ENCODE measurements at places on chromosomes 1 and 21.

DNA sequence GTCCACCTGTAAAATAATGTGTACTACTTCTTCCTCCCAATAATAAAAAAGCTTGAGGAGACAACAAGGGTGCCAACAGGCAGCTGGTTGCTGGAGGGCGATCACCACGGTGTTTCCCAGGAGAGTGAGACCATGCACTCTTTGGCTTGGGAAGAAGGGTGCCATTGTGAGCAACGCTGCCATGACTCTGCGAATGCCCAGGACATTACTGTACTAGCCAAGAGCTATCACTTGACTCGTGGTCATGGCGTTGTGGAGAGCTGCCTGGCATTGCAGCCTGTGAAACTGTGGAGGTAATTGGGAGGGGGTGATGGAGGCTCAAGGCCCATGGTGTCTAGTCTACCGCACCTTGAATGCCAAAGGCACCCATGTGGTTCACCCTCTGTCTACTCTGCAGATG lies 14.6 kb upstream of the PRMT2 start:
- no peak for DNase-seq

DNA sequence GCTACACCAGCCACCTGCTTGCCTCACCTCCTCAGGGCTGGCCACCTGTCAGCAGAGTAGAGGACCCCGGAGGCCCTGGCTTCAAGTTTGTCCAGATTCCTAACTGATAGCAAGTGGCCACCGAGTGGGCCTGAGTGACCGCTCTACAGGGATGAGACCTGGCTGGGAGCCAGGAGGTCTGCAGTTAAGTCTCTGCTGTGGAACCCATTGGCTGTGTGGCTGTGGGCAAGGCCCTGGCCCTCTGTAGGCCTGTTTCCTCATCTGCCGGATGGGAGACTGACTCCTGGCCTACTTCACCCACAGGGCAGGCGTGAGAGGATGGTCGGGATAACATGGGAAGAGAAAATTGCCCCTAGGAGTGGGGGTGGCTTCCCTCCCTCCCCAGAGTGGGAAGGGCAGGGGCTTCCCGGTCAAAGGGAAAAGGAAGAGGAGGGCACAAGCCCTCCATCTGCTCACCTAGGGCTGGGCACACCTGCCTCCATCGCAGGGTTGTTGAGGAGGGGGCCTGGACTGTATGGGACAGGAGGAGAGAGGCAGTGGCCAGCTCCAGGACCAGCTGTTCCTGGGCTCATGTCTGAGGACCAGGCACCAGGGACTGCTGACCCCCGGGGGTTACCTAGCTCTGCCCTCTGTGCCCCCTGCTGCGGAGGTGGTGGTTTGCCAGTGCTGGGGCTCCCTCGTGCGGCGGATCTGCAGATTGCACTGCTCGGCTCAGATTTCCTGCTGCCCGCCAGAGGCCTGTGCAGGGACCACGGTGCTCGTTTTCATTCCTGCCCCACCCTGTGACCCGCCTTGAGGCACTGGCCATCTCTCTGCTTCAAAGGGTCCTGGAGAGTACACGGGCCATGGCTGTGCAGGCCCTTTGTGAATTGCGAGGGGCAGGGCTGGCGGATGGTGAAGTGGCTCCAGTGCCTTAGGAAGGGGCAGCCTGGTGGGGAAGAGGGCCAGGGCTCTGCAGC lies 9.1 kb upstream of the MTFR1L start:
- peak; percentile 70 for DNase-seq

DNA sequence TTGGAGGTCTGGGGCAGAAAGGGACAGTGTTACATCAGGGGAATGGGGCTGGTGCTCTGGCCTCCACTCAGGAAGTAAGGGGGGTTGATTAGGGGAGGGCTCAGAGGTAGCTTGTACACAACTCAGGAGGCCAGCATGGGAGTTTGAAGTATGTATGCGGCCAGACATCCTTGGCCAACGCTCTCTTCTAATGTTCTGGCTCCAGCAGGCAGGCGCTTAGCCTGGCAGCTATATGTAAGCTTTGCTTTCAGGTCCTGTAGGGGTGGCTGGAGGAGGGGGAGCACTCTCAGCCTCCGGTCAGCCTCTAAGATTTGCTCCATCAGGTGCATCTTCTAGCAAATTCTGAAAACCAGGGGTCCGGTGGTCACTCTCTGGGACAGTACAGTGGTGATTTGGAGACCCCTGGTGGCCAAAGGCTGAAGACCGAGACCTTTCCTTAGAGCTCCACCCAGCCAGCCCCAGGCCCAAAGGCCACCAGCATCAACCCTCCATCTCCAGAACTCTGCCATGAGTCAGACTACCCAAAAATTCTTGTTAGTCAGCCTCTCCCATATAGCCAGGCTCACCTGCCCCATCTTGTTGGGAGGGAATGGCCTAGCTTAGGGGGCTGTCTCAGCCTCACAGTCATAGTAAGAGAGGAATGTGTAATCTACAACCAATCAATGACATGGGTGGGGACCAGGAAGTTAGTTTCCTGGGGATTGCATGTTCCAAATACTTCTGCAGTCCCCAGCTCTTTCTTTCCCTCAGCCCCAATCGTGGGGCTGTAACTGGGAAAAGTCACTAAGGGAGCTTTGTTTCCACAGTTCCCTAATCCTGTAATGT lies 9.7 kb upstream of the COL8A2 start:
- DNase-seq: no peak

- no peak for DNase-seq
Measured at GRCh38 chr1:40932006-40932405, 47.5 kb upstream of the CTPS1 start.

- no peak for DNase-seq
Measured at GRCh38 chr1:3819771-3820200, 23.5 kb upstream of the LRRC47 start.

DNA sequence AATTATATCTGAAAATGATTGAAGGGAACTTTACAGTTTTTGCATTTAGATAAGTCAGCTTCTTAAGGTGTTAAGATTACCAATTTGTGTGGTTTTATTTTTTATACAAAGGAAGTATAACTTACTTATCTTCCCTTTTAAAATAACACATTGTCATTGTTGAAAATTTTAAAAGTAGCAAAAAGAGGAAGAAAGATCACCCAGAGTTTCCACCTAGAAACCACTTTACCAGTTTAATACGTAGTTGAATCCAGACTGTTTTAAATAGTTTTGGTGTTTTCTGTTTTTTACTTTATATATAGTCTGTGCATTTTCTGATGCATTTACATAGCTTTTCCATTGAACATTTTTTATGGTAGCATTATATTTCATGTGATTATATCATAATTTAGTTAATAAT lies 6.1 kb downstream of the CCDC18 start:
- no peak for DNase-seq

- no peak for DNase-seq
Measured at GRCh38 chr1:29592261-29592615, 355.9 kb downstream of the PTPRU start.

GRCh38 chr1:91979383-91979782 lies 30.2 kb downstream of the BRDT start:
- DNase-seq: no peak

- no peak for DNase-seq
Measured at GRCh38 chr1:1073743-1074587, at the start of gene RNF223. TSS of gene RNF223 (minus strand) at chr1:1074306. CDS start at chr1:1072566, 1,740 bp downstream.

DNA sequence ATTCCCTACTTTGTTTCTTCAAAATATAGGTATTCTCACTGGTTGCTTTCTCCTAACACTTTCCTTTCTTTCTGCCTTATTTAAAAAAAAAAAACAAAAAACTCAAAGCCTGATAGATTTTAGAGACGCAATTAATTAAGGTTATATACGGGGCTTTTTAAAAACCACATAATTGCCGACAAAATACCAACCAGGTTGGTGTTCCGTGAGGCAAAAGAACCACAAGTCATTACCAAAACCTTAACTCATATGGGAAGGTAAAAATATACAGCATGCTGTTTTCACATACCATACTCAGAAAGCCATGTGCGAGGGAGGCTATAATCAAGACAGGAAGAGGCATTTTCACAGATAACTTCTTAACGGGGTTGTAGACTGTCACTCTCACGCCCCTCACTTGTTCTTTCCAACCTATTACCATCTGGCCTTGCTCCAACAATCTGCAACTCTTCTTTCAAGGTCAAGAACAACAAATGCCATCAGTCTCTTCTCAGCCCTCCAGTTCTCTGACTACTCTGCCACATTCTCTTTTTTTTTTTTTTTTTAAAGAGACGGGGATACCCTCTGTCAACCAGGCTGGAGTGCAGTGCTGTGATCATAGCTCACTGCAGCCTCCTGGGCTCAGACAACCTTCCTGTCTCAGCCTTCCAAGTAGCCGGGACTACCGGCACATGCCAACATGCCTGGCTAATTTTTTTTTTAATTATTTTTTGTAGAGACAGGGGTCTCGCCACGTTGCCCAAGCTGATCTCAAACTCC lies 102.6 kb downstream of the APP start:
- DNase-seq: no peak

DNA sequence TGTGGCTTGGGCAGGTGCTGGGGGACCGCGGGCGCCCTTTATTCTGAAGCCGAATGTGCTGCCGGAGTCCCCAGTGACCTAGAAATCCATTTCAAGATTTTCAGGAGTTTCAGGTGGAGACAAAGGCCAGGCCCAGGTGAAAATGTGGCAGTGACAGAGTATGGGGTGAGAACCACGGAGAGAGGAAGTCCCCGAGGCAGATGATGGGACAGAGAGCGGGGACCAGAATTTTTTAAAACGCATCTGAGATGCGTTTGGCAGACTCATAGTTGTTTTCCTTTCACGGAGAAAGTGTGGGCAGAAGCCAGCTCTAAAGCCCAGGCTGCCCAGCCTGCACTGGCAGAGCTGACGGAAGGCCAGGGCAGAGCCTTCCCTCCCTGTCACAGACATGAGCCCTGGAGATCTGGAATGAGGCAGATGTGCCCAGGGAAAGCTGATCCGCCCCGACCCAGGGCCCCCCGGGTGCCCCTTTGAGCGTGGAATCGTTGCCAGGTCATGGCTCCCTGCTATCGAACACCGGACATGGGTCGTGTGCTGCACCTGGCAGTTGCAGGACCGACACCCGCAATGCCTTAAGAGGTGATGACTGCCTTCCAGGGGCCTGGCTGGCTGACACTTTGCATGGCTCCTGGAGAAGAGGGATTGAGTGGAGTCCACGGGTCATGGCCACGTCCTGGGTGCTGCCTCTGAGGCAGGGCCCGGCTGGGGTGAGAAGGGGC lies 6.5 kb upstream of the SLX9 start:
- no peak for DNase-seq

- DNase-seq: no peak
Measured at GRCh38 chr1:216750031-216750627, 26.9 kb upstream of the ESRRG start.

DNA sequence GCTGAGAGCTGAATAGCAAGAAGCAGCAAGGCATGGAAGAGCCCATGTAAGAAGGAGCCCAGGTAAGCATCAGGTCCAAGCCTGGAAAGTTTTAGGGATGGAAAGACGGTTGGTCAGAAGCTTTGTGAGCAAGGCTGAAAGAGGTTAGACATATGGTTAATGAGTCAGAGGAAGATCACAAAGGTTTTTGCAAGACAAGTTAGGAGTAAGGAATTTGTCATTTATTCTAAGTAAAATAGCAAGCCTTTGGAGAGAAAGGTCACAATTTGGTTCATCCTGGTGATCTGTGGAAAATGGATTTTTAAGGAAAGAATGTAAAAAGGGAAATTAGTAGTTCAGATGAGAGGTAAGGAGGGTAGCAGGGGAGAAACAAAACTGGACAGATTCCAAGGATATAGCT lies 106.7 kb downstream of the DPYD start:
- no peak for DNase-seq

- no peak for DNase-seq
Measured at GRCh38 chr1:1434131-1434823, 1.2 kb upstream of the VWA1 start.

DNA sequence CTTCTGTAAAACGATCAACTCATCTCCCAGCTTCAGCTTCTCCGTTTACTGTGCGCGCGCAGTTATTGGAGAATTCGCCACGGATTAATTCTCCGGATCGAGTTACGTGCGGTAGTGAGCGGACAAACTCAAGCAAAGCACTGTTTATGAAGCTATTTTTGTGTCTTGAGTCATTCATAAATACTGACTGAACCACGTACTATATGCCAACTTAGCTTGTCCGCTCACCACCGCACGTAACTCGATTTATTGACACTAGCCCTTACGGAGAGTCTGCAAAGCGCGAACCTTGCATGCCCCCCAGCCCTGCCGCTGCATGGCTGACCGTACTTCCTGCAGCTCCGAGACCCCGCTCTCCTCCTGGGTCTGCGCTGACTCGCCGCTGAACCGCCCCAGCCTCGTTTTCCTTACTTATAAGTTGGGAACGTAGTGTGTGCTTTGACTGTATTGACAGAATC lies 773 bp downstream of the CHD1L start:
- no peak for DNase-seq

DNA sequence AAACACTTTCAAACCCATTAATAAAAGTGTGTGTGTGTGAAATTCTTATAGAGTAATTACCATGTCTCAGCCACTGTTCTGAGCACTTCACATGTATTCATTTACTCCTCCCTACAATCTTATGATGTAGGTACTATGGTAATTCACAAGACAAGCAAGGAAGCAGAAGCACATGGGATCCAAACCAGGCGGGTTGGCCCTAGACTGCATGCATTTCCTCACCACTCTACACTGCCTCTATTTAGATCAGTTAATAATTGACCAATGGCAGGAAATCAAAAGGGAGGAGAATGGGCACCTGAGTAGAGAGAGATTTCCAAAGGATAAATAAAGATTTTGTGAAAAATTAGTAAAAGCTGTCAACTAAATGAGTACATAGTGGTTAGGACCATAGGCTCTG lies 15.7 kb downstream of the MAP3K21 start:
- no peak for DNase-seq

GRCh38 chr1:37325509-37326437 lies 148.6 kb upstream of the ZC3H12A start:
- DNase-seq: no peak

DNA sequence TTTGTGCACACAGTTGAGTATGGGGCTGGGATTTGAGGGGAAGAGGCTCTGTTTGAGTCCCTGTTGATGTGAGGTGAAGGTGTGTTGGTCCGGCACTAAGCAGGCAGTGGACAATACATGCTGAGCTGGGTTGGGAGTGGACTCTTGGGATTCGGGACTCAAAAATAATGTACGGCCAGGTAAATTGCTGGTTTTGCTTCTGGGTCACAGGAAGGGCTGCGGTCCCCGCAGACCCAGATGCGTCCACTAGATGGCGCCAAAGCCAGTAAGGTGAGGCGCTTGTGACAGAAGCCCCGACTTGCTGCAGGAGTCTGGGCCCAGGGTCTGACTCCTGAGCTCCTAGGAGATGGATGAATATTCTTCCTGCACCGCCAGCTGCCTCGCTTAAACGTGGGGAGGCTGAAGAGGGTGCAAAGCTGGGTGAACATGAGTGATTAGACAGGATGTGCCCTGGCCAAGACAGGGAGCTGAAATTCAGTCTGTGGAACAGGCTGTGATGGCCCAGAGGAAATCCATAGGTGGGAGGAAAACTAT lies 61.4 kb downstream of the ACBD3 start:
- peak; percentile 86 for DNase-seq

All from activated CD4-positive, alpha-beta T cell treated with anti-CD3 and anti-CD28 coated beads, Interleukin-2, amount 50 U/mL, for 24 hours (primary cell).